Body of pancreas (tissue), 4 donors: ENCODE measurements at places on chromosomes 2 and 18. TPM values are rescaled to one million over a fixed set of nuclear protein-coding genes. Genes with fewer than 3 reads are reported as not detected.

DNA sequence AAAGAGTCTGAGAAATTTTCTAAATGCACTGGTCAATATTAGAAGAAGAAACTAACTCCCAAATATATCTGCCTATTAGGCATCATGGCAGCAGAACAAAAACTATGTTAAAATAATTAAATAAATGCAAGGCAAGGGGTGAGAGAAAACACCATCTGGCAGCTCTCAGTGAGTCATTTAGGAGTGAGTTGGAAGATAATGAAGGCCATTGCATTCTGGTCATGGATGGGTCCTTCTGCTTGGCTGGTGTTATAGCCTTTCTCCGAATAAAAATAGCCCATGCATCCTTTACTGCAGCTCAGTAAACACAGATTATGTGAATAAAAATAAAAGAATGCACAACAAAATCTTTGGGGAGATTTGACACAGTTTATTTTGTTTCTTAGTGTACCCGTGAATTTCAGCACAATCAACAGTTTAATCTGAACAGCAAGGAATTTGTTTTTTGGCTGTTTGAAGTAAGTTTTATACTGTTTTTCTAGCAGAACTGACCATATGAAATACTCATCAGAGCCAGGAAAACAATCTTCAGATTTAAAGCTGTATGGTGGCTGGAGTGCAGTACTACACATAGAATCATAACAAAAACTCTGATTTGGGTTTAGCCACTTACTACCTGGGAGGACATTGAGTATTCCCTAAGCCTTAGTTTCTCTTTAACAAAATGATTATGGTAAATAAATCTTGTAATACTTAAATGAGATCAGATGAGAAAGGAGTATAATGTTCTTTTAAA is 225.1 kb upstream of the ITGA4 start:
- H3K4me3 ChIP-seq, result no peak overlapping the region
- H3K27me3 ChIP-seq, result no peaks in the 10 kb centered on the region
- no peaks in the 10 kb centered on the region for H3K4me1 ChIP-seq
- no peak for DNase-seq
- no peak overlapping the region for H3K27ac ChIP-seq

The PID1 gene
- 13.8 TPM for total RNA-seq

DNA sequence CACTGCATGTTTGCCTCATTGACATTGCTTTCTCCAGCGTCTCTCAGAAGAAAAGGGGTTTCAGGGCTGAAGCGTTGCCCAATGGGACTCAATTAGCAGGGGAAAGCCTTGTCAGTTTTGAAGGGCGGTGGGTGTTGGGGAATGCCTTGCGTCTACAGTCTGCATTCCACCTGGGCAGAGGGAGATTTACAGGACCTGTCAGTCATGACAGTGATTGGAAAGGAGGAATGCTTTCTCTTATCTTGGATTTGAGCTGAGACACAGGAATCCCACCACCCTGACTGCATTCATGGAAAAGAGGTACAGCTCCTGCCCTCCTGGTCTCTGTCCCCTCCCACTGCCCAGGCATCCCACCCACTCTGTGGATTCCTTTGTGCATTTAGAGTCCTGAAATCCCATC is 123.9 kb downstream of the ACKR3 start:
- no peak for DNase-seq
- H3K27ac ChIP-seq, result no peak overlapping the region
- H3K4me3 ChIP-seq, result no peak overlapping the region
- H3K27me3 ChIP-seq, result no peaks in the 10 kb centered on the region
- H3K36me3 ChIP-seq, result no peaks in the 10 kb centered on the region

GRCh38 chr2:156666130-156666785 is 230.1 kb downstream of the GPD2 start:
- no peaks in the 10 kb centered on the region for H3K4me1 ChIP-seq
- no peak overlapping the region for H3K27ac ChIP-seq
- no peaks in the 10 kb centered on the region for H3K36me3 ChIP-seq

GRCh38 chr2:206937555-206937954 is 1.8 kb upstream of the CPO start:
- H3K27ac ChIP-seq, result no peak overlapping the region
- no peaks in the 10 kb centered on the region for H3K4me1 ChIP-seq
- no peak overlapping the region for H3K4me3 ChIP-seq

DNA sequence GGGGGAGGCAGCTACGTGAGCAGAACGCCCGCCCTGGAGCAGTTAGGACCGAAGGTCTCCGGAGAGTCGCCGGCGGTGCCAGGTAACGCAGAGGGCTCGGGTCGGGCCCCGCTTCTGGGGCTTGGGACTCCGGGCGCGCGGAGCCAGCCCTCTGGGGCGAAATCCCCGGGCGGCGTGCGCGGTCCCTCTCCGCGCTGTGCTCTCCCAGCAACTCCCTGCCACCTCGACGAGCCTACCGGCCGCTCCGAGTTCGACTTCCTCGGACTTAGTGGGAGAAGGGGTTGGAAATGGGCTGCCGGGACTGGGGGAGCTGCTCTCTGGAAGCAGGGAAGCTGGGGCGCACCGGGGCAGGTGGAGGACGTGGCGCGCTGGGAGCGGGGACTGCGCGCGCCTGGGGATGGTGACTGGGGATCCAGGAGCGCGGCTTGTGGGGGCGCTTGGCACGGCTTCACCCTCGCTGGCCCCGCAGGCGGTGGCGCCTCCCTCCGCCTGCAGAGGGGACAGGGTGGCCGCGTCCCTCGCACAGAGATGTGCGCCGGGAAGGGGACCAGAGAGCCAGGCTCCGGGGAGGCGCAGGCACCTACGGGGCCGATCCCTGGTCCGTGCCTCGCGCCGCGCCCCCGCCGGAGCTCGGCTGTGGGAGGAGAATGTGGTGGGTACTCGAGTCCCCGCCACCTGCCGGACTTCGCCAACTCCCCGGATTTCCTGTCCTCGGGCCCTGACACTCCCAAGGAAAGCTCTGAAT is 688 bp downstream of the CDH20 start:
- no peaks in the 10 kb centered on the region for H3K27me3 ChIP-seq
- H3K27ac ChIP-seq, result no peak overlapping the region
- H3K36me3 ChIP-seq, result no peaks in the 10 kb centered on the region
- DNase-seq, result no peak

- H3K4me1 ChIP-seq, result no peaks in the 10 kb centered on the region
- no peaks in the 10 kb centered on the region for H3K27me3 ChIP-seq
- H3K27ac ChIP-seq, result no peak overlapping the region
- no peaks in the 10 kb centered on the region for H3K36me3 ChIP-seq
Measured at GRCh38 chr18:31718386-31718785, 34.0 kb upstream of the B4GALT6 start.

DNA sequence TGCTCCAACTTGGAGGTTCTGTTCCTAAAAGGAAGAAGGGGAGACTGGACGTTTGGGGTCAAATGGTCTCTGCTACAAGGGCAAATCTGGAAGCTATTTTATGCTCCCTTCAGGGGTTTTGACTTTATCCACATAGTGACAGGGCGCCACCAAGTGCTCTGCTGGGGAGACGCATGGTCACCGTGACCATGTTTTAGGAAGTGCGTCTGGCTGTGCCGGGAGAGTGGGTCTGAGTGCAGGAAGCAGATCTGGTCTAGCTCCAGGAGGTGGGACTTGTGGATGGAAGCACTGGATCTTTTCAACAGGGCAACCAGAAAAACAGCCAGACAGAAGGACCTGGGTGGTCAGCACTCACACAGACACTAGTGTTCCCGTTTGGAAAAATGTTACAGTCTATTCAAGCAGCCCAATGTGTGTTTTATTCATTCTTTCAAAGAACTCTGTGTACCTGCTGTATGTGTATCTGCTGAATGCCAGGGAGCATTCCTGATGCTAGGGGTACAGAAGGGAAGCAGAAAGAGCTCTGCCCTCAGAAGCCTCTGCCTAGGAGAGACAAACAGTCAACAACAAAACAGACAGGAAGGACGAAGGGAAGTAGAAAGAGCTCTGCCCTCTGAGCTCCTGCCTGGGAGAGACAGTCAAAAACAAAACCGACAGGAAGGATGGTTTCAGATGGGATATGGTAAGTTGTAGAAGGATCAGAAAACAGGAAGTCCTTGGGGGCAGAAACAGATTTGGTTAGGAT is 14.3 kb downstream of the IMPA2 start:
- DNase-seq, result peak; percentile 82
- no peaks in the 10 kb centered on the region for H3K27me3 ChIP-seq
- no peaks in the 10 kb centered on the region for H3K36me3 ChIP-seq
- peaks cover 97% of the 10 kb centered on the region for H3K4me1 ChIP-seq
- H3K4me3 ChIP-seq, result no peak overlapping the region

DNA sequence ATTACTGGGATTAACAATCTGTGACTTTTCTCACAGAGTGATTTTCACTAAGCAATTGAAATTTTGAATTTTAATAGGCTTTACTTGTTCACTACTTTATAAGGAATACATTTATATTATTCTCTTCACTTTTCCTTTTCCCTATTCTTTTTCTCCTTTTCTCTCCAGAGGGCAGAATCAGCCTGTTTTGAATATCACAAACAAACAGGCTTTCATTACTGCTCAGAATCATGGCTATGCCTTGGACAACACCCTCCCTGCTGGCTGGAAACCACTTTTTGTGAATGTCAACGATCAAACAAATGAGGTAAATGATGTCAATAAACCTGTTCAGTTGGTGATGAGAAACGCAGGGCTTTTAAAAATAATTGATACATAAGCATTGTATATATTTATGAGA is 35.3 kb downstream of the CPS1 start:
- H3K4me3 ChIP-seq, result no peak overlapping the region
- H3K27ac ChIP-seq, result no peak overlapping the region
- no peak for DNase-seq
- H3K4me1 ChIP-seq, result no peaks in the 10 kb centered on the region

DNA sequence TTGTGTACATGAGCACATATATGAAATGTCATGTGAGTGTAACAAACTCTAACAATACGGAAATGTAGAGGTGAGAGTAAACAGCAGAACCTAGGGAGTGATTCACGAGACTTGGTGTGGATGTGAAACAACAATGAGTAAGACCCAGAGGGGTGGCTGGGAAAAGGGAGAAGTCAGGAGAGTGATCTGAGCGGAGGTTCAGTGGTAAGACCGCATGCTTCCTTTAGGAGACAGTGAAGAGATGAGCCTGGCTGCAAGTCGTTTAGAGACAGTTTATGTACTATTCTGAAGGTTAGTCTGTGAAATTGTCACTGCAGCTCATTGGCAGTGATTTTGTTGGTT is 150.6 kb downstream of the PRPF40A start:
- no peak overlapping the region for H3K27ac ChIP-seq
- H3K27me3 ChIP-seq, result no peaks in the 10 kb centered on the region
- no peak for DNase-seq
- H3K36me3 ChIP-seq, result no peaks in the 10 kb centered on the region

The HEATR5B gene
- total RNA-seq, result 44.8 TPM

DNA sequence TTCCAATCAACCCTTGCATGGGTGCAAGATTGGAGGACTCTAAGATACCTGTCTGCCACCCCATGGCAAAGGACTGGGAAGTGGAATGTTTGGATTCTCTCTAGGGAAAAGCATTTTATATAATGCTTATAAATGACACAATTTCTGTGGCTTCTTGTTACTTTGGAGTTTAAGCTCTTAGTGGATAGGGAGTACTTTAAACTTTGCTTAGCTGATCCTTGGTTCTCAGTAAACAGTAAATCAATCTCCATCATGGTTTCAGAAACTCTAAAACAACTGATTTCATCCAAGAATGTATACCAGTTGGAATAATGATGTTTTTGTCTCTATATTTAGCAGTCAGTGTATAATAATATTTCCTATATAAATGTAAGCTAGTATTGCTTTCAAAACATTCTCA is 14.1 kb upstream of the FAM228A start:
- no peaks in the 10 kb centered on the region for H3K27me3 ChIP-seq
- H3K27ac ChIP-seq, result no peak overlapping the region
- no peaks in the 10 kb centered on the region for H3K4me1 ChIP-seq
- H3K36me3 ChIP-seq, result no peaks in the 10 kb centered on the region
- no peak overlapping the region for H3K4me3 ChIP-seq

The PXDN gene
- 7.0 TPM for total RNA-seq

The UGT1A4 gene
- total RNA-seq, result 3.3 TPM

The NXPH2 gene
- total RNA-seq, result not detected

The KIAA2012 gene
- not detected for total RNA-seq

DNA sequence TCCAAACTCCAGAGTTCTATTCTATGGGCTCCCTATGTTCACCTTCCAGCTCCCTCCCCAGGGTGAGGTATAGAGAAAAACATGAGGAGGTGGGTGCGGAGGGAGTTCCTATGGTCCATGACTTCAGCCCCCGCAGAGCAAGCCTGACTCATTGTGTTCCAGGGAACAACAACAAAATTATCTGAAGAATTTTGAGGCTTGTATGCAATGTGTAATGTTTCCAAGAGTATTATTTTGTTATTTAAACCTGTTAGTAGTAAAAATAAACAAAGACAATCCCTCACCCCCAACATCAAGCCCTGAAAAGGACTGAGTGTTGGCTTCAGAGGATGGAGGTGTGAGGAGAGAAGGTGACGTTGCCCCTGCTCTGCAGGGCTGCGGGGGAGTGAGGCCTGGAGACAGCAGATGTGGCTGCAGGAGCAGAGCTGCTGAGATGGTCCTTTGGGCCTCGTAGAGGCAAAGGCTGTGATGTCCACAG is 29.0 kb downstream of the LAMA3 start:
- no peaks in the 10 kb centered on the region for H3K36me3 ChIP-seq
- H3K4me3 ChIP-seq, result no peak overlapping the region
- no peak overlapping the region for H3K27ac ChIP-seq
- no peaks in the 10 kb centered on the region for H3K27me3 ChIP-seq
- H3K4me1 ChIP-seq, result peaks cover 7% of the 10 kb centered on the region
